Activated CD4-positive, CD25-positive, alpha-beta regulatory T cell treated with anti-CD3 and anti-CD28 coated beads, Interleukin-2, amount 50 U/mL, for 24 hours (primary cell): ENCODE measurements at places on chromosomes 2 and 18.

DNA sequence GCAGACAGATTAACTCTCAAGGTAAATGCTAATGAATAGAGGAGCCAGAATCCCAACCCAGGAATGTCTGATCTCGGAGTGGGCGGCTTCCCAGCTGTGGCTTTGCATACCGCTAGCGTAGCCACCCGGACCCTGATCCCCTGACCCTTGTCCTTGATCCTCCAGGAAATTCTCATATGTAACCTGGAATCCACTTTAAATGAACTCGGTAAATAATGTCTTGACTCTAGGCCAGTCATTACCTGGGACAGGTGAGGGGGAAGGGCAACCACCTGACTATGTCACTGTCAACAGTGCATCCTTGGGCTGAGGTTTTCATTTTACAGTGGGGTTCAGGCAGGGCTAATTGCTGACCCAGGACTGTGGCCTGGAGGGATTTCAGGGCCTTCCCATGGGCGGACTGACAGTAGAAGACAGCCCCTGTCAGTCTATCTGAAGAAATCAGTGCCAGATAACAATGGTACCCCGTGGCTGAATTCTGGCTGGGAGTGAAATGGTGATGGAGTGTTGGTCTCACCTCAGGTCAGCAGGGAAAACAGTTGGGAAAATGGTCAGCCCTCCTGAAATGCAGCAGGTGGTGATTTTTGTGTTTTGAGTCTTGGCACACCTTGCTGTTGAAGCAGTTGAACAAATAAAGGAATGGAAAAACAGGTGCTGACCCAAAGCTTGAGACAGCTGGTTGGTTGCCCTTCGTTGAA is 9.6 kb downstream of the ACKR3 start:
- no peak for ATAC-seq

DNA sequence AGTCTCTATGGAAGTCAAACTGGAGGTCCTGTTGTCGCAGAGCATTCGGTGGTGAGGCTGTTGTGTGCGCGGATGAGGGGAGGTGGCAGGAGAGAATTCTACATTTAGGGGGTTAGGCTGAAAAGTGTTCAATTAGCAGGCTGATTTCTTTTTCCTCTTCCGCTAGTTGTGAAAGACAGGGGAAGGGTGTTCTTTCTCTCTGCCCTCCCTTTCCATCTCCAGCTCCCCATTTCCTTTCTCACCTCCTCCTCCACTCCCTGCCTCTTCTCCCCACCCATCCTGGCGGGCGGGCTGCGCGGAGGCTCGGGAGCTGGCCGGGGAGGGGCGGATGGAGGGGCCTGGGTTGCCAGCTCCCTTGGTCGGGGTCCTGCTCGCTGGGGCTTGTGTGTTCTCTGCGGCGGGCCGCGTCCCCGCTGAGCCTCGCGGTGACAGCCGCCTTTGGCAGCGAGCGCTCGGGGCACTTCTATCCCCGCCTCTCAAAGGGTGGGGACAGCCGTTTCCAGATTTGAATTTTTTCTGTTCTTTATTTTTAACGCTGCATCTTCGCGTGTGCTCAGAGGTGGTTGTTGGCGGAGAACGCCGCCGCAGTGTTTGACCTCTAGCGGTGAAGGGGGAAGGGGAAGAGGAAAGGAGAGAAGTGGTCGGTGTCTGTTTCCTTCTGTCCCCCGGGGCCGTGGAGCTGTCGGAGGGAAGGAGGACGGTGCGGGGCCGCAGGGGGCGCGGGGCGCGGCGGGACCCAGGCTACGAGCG is 3.6 kb downstream of the SOX11 start:
- no peak for ATAC-seq

DNA sequence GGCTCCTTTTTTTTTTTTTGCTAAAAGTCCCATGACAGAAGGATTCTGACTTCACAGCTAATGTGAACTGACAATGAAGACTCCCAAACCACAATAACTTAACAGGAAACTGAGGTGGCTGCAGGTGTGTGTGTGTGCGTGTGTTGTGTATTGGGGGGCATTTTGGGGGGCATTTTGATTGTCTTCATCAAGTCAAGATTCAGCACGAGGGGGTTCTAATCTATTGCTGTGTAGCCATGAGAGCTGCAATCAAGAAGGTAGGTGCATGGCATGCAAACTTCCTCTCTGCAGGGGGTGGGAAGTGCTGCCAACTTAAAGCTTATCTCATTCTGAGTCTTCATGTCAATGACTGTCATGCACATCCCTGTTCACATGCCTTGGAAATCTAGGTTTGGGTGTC is 25.2 kb downstream of the SPRED2 start:
- no peak for ATAC-seq

DNA sequence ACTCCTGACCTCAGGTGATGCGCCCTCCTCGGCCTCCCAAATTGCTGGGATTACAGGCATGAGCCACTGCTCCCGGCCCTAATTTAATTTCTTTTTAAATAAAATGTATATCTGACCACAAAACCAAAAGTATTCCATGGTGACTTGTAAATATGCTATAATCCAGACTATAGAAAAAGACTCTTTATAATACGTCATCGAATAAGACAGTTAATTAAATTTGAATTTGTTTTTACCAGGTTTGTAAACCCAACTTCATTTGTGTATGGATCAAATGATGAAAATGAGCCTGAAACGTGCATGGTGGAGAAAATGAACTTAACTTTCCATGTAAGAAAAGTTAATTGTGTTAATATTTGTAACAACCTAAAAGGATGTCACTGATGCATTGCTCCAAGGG is 69.9 kb downstream of the ITGA4 start:
- ATAC-seq: no peak

- no peak for ATAC-seq
Observed at GRCh38 chr18:23196119-23197007, 61.1 kb downstream of the CABLES1 start.
